NCI-H1436 (cell line): ENCODE measurements at places on chromosomes 11 and 22.

- DNase-seq: no peak
These were observed 18.9 kb downstream of the MRPL16 start for GRCh38 chr11:59791639-59792038.

DNA sequence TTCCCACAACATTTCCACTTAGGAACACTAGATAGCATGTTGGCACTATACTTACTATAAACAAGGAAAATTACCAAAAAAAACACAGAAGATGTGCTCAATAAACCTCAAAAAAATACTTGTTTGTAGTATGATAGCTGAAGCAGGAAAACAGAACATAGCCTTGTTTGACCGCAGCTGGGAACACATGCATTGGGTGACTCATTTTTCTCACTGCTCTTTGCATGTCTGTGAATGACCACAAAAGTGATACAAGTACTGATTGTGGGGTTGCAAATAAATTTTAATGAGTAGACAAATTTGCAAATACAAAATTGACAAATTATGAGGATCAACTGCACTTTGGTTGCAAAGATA is 22.8 kb upstream of the GUCY1A2 start:
- DNase-seq: no peak

DNA sequence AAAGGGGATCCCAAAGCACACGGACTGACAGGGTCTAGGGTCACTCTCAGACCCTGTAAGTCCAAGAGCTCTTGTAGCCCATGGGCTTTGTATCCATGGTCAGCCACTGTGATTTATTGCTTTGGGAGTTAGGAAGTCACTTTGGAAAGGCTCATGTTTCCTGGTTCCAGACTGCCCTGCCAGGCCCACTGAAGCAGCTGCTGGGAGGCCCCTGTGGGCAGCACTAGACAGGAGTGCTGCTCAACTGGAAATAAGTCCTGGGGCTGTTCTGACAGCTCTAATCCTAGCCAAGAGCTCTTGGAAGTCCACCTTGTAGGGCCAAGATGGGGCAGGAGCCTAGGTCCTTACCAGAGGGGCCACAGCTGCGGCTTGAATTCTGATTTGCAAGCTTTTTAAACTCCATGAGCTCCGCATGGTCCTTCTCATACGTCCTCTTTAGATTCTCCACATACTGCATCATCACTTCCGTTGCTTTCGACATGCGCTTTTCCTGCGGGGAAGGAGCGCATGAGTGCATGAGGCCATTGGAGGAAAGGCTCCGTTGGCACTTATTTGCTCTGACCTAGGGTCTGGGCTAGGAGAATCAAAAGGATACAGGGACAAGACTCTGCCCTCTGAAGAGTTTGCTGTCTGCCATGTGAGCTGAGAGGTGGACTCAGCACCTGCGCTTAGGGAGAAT is 32.2 kb upstream of the LYVE1 start:
- DNase-seq: no peak

DNA sequence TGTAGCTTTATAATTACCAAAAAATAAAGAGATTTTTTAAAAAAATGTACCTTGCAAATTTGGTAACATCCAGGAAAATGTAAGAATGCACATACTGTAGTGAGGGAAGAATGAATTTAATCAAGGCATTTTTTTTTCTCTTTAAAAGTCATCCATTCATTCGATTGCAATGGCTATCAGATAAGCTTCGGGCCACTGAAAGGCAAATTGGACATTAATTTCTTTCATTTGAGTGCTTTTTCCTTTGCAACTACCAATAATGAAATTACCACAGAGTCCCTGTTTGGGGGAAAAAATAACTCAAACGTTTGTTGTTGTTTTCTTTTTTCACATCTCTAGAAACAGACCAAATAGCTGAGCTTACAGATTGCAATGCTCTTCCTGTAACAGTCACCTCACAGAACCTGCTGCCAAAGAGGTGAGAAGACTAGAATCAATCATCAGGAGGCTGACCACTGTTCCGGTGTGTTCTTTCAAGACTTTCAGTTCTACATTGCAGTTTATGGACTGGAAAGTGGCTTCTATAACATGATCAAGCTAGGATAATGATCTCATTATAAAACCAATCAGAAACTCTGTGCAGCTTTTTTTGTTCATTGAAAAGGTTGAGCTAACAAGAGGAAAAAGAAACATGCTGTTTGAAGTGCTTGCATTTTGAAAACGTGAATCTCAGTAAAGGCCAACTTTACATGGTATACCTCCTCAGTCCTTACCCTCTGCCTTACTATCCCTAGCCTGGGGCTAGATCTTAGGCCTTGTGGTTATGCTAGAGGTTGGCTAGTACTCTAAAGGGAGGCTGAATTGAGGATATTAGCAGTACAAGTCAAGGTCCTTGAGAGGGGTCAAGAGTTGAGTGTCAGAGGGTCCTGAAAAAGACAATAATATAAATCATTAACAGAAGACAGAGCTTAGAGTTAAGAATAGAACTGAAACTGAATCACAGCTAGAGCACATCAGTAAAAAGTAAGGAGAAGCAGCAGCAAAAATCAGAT is 1276.1 kb downstream of the LRRC4C start:
- no peak for DNase-seq

- DNase-seq: peak; percentile 44
These were observed at the start of gene AP5B1 for GRCh38 chr11:65780770-65781151. TSS of gene AP5B1 (minus strand) at chr11:65780976. CDS start at chr11:65780591, 385 bp downstream.

- no peak for DNase-seq
These were observed 12.1 kb downstream of the SF3A1 start for GRCh38 chr22:30344447-30345200.

- peak; percentile 41 for DNase-seq
These were observed 475 bp downstream of the MAPK12 start for GRCh38 chr22:50260801-50261614.

DNA sequence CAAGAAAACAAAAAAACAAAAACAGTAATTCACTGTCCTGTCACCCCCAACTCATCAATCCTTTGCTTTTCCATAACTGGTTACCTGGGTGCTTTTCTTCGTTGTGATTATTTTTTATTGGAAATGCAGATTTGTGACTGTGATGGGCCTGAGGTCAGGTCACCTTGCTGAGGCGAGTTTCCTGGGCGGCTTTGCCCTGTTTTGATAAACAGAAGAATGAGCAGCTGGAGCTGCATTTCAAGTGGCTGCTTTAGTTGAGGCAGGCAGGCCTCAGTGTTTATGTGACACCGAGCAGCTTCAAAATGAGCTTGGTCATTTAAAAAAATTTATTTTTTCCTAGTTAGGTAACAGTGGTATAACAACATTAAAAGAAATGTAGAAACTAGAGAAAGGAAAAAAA is 22.2 kb downstream of the PTPRJ start:
- no peak for DNase-seq

GRCh38 chr11:108241330-108242037 is 18.6 kb downstream of the ATM start:
- no peak for DNase-seq

DNA sequence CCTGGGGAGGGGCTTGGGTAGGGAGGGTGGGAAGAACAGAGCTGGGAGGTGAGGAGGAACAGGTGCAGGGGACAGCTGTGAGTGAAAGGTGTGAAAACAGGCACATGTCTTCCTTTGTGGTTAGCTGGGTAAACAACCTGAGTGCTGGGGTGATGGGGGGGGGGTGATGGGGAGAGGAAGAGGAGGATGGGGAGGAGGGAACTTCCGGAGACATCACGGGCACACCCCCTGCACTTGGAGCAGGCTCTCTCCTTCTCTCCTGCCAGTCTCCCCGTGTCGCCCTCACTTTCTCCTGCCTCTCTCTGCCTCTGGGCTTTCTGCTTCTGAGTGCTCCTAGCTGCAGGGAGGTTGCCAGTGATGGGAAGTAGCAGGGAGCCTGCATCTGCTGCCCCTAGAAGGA is 8.8 kb downstream of the CXCR5 start:
- peak; percentile 71 for DNase-seq
